ENCODE measurements at places on chromosomes 3 and 15.

DNA sequence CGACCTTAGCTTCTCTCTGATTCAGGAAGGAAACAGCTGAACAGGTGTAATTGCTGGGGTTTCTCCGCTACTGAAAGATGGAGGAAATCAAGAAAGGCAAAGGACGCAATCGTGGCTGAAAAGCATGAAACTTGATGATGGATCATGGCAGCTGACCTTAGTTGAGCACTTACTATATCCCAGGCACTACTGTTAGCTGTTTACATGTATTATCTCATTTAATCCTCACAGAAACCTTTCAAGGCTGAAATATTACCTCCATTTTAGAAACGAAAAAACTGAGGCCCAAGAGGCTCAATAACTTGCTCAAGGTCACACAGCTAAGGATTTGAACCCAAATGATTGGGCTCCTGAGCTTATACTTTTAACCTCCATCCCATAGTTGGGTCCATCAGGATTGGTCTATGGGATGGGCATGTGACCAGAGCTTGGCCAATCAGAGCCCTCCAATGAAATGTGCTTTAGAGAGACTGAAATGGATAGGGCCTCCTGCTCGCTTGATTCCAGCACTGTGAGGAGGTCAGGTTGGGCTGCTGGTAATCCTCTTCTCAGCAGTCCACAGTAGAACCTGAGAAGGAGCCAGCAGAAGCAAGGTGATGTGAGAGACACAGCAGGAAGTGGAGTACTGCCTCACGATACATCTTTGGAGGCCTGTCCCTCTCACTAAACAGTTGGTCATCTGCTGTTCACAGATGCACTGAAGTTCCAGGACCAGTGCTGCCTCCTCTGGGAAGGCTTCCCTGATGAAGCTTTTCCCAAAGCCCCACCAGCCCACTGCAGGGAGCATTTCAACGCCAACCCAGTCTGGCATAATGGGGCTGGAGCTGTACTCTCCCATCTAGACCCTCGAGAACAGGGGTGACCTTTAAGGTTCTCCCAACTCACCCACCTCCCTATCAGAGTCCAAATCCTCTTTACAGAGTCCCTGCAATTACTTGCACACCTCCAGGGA lies 10.4 kb downstream of the CLN6 start:
- DNase-seq: no peak

DNA sequence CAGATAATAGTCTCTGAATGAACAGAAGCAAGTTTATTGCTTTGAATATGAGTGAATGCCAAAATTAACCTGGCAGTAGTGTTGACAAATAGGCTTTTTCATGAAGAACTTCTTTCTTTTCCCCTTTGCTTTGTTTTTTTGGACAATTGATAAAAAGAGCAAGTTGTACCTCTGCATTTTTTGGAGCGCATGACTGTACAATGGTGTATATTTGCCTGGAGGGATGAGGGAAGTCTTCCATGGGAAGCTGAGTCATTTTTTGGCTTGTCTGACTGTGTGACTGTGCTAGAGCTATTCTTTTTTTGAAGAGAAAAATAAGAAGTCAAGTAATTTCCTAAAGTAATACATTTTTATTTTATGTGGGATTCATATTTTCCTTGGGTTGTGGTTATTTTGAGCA lies 186.9 kb downstream of the KLHL25 start:
- no peak for DNase-seq

- no peak for DNase-seq
Observed at GRCh38 chr15:99986297-99987118, 253.3 kb upstream of the LYSMD4 start.

- DNase-seq: no peak
Observed at GRCh38 chr15:69668039-69668705, 215.6 kb downstream of the RPLP1 start.

DNA sequence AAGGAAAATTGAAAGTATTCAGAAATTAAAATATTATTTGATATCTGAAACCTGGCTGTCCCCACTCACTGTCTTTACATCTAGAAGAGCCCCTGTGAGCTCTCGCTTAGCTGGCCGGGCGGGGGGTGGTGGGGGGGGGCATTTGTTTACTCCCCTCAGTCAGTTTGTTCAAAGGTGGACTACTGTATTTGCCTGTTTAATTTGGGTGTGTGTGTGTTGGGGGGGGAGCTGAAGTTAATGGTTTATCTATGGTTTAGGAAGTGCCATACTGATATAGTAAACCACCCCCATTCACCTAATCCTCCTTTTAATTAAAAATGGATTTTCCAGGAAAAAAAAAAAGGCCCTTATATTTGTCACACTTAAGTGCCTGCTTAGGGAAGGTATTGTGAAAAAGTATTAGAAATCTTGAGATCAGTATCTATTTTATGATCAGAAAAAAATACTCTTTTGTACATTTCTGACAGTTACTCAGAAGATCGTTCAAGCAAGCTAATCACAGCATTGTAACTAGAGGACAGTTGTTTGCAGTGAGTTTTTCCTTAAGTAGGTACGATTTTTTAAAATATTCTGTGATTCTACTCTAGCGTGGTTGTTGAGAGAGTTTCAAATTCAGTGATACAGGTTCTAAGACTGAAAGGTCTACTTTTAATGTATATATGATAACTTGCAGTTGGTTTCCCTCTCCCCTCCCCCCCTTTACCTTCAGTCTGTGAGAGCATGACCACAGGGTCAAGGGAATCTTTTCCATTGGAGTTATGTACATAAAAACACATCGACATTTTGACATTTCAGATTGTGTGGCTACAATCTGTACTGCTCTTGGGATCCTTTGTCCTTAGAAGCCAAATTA lies 8.5 kb downstream of the NR2F2 start:
- DNase-seq: no peak

- no peak for DNase-seq
Observed at GRCh38 chr15:52115598-52116427, 3.2 kb upstream of the BCL2L10 start.

- no peak for DNase-seq
Observed at GRCh38 chr3:172018364-172018763, 21.0 kb upstream of the FNDC3B start.

- DNase-seq: no peak
Observed at GRCh38 chr3:187799942-187800641, 54.8 kb upstream of the BCL6 start.

- DNase-seq: no peak
Observed at GRCh38 chr15:44087578-44088465, 107.2 kb downstream of the FRMD5 start.

- DNase-seq: no peak
Observed at GRCh38 chr3:85474241-85474640, 515.5 kb downstream of the CADM2 start.

GRCh38 chr15:87215100-87215499 lies 1041.4 kb downstream of the NTRK3 start:
- no peak for DNase-seq

- no peak for DNase-seq
Observed at GRCh38 chr3:141111364-141112155, 60.4 kb downstream of the SPSB4 start.

DNA sequence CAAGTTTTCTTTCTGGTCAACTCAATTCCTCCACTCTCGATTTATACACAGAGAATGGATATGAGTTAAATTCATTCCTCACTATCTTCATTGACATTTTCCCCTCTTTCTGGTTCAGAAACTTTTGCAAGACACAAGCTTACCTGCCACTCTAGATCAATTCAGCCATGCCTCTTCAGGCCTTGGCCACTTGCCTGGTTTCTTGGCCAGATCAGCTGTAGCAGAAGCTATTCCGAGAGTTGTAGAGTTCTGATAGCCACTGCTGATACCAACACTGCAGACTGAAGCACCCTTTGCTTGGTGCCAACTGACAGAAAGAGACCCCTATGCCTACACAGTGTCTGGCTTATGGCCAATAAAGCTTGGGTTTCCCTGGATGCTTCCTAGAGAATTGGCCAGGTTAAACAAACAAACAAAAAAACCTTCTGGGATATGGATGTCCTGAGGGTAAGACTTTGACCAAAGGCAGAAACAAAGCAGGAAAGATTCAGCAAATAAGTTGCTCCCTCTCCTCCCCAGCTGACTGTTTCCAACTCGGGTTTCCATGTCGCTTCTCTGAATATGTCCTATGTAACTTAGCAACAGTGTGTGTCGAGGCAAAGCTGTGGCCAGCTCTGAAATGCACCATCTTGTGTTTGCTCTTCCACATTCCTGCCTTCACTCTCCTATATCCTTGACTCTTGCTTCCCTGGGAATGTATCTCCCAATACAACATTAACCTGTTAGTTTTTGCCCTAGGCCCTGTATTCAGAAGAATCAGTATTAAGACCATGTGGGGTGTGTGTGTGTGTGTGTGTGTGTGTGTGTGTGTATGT lies 521.6 kb downstream of the EPHA3 start:
- no peak for DNase-seq

DNA sequence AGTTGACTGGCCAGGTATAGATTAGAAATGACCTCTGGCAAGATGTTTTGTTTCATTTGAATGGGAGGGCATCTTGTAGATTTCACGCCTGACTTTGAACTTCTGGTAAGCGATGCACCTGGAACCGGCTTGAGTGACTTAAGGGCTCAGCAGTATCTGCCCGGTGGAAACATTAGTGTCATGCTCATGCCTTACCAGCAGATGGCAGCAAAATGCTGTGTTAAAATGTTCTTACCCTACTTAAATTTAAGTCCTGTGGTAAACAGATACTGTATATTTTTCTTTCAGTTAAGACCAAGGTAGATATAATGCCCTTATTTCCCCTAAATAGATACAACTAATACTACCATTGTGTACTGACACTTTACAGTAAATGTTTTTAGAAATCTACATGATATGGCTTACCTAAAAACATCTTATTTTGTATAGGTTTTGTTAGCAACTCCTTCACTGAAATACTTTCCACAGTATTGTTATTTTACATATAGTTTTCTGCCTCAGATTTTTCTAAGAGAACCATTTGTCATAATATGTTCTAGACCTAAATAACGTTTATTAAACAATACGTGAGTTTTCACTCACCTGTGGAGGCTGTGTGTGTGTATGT lies 25.5 kb downstream of the ASB7 start:
- no peak for DNase-seq

DNA sequence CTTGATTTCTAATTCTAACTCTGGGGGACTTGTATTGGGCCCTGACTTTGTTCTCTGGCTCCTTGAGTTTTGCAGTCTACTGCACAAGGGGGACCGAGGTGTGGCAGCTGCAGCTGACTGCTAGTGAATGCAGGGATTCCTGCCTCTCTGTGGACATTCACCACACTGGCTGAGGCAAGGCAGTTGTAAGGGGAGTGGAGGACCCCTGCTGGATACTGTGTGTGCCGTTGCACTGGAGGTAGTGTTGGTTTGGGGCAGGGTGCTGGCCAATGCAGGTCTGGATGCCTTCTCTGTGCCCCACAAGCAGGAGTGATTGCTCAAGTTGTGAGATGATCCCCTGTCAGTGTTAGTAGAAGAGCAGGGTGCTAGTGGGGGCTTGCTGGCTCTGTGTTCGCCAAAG lies 626.1 kb downstream of the SQOR start:
- DNase-seq: no peak

- no peak for DNase-seq
Observed at GRCh38 chr3:35523838-35524237, 115.5 kb upstream of the ARPP21 start.

GRCh38 chr15:60752973-60753720 lies 274.2 kb upstream of the ICE2 start:
- no peak for DNase-seq

- no peak for DNase-seq
Observed at GRCh38 chr3:30004481-30004880, 601.9 kb upstream of the TGFBR2 start.

Measured in stimulated activated CD4-positive, alpha-beta T cell treated with anti-CD3 and anti-CD28 coated beads, TNF-alpha, amount 100 ng/mL, for 4 hours (primary cell).